ENCODE measurements at places on chromosomes 4 and X.
A peak's percentile ranks its signal among the peaks of the same experiment; 100 is the strongest.

- DNase-seq = no peak
These were observed 296.2 kb downstream of the FRMPD4 start for GRCh38 chrX:12434493-12434892.

DNA sequence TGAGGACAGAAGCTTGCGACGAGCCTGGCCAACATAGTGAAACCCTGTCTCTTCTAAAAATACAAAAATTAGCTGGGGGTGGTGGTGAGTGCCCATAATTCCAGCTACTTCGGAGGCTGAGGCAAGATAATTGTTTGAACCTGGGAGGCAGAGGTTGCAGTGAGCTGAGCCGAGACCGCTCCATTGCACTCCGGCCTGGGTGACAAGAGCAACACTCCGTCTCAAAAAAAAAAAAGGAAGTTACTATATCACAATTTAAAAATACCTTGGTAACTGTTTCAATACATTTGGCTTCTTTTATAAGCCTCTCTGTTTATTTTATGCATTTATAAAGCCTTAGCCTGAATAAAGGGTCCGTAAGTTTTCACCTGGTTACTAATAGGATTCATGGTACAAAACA, 46.6 kb upstream of the CHRNA9 start:
- DNase-seq = no peak

- DNase-seq = peak; percentile 43
These were observed 1364.4 kb downstream of the STIM2 start for GRCh38 chr4:28225050-28225449.

DNA sequence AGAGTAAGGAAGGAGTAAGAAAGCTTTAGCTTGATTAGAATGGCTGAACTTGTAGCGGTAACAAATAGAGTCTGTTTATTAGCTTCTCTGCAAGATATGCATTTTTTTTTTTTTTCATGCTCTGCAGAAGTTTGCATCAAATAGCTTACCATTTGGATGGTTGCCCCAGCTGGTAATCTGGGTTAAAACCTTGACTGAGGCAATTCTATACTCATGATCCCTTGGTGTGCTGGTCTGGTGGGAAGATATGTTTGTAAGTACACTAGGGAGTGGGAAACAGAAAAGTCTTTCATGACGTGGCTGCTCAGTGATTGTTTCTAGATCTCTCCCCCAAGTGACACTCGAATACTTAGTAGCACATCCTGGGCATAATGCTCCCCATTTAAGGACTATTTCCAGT, 32.1 kb downstream of the SEPTIN11 start:
- DNase-seq = no peak

GRCh38 chr4:71473541-71474240, 134.9 kb downstream of the SLC4A4 start:
- DNase-seq = no peak

DNA sequence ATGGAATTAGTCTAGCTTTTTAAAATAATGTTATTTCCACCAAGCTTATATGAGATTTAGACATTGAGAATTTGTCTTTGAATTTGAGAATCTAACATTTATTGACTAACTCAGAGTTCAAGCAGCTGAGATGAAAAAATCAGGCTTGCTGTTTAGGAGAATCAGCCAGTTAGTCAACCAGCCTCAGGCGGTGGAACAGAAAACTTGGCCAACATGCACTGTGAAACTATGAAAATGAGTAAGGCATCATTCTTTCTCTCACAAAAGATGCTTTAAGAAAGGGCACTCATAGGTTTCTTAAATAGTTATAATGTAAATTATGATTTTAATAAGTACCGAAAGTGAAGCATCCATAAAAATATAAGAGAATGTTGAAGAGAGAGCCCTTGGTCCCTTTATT, 84.2 kb downstream of the NFKB1 start:
- DNase-seq = no peak

DNA sequence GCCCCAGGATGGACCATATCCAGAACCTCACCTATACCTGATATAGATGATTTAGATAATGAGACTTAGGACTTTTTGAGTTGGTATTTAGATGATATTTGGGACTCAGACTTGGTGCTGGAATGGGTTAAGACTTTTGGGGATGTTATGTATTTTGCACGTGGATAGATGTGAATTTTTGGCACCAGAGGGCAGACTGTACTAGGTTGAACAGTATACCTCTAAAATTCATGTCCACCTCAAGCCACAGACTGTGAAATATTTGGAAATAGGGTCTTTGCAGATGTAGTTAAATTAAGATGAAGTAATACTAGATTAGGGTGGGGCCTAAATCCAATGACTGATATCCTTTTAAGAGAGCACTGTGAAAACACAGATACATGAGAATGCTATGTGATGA, 15.6 kb downstream of the RBM41 start:
- DNase-seq = no peak

DNA sequence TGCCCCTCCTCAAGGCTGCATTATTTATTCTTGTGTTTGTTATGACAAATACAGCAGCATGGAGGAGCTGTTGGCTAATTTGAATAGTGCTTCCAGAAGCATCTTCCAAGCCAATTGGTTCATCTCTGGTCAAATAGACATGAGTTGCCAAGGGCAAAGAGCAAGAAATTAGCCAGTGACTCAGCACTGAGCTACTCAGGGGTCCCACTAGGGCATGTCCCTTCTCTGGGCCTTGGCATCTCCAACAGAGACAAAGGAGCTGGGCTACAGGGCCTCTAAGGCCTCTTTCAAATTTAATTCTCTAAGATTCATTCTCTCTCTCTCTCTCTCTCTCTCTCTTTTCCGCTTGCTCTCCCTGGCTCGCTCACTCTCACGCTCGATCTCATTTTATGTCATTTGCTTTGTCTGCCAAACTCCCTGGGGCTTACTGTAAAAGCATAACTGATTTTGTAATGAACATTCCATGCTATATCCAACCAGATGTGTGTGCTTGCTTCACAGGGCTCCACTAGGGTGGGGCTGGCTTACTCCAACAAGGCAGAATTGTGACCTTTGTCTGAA, 86.7 kb upstream of the MAGEA4 start:
- peak; percentile 50 for DNase-seq

- DNase-seq = peak; percentile 22
These were observed 31.6 kb downstream of the MTHFD2L start for GRCh38 chr4:74189331-74190043.

DNA sequence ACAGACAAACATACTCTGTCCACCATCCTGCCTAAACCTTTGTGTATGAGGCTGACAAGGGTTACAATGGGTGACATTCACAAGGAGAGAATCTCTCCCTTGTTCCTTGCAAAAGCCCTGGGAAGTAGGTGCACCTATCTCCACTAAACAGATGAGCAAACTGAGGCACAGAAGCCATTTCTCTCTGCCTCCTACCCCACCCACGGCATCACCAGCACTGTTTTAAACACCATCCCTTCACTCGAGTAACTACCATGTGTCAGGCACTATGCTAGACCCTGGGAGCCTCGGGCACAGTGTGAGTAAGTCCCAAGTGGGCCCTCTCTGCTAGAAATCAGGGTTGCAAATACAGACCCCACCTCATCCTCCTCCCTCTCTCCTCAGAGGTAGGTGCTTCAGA, 899 bp downstream of the LYAR start:
- DNase-seq = no peak

- peak; percentile 85 for DNase-seq
These were observed 6.5 kb downstream of the NEUROG2 start for GRCh38 chr4:112509243-112510141.

- DNase-seq = no peak
These were observed 3.7 kb upstream of the TREX2 start for GRCh38 chrX:153449368-153450113.

- no peak for DNase-seq
These were observed 9.0 kb downstream of the ARAP2 start for GRCh38 chr4:36235306-36235705.

- DNase-seq = no peak
These were observed 49.7 kb downstream of the EGF start for GRCh38 chr4:109962401-109962800.

GRCh38 chrX:93177930-93178329, 495.4 kb downstream of the NAP1L3 start:
- DNase-seq = no peak

GRCh38 chr4:118354913-118355312, 2.1 kb upstream of the PRSS12 start:
- no peak for DNase-seq

DNA sequence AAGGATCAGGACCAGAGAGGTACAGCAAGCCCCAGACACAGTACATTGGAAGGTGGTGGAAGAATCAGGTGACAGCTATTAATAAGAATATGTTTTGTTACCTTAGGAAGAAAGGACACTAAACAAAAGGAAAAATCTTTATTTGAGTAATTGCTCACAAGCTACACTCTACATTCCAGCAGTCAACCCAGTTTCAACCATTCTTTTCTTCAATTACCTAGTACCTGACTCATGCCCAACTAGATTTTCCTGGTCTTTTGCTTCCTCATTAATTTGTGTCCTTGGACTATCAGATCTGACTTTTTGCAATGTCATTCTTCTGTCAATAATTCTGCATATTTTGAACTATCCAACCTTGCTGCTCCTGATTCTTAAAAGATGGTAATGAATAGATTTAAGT, 22.5 kb upstream of the GLRA2 start:
- DNase-seq = no peak

DNA sequence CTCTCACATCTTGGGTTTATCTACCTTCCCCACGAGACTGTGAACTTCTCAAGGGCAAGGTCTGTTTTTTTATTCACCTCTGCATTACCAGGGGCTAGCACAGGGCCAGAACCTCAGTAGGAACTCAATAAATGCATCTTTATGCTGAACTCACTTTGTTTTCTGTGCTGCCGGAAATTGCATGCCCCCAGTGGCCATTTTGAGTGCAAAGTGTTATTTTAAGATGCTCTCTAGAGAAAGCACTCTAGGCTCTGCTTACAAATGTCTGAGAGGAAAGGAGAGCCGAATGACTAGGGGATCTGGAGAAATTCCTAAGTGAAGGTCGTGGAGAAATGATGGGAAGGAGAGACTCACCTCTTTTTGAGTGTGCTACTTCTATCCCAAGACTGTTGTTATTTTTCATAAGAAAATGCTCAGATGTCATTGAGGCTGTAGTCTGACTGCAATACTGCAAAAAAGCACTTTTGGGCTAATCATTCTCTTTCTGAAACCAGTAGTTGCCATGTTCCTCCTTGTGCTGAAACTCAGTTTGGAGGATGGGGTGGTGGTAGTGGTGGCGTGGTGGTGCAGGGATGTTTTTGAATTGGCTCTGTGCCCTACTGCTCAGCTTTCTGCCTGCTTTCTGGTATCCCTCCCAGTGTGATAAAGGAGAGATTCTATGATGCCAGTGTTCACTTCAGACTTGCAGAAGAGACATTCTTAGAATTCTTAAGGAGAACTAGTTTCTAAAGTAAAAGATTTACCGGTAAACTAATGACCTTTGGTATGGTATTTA, 41.3 kb downstream of the DOCK11 start:
- DNase-seq = no peak

DNA sequence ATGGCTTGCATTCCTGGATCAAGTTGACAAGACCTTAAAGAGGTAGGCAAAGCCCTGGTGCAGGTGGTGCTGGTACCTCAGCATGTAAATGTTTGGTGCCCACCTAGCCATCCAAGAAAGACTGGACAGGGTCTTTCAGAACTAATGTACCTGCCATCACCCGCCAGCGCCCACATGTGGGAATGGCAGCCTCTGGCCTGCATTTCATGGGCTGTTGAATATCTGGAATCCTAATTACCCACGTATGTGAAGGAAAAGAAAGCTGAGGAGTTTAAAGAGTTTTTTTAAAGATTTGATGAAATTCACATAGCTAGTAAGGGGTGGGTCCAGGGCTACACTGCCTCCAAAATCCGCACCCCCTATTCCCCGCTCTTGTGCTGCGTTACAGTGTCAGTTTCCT, 8.6 kb upstream of the CCDC149 start:
- no peak for DNase-seq
